ENCODE measurements at places on chromosomes 2 and 18.

DNA sequence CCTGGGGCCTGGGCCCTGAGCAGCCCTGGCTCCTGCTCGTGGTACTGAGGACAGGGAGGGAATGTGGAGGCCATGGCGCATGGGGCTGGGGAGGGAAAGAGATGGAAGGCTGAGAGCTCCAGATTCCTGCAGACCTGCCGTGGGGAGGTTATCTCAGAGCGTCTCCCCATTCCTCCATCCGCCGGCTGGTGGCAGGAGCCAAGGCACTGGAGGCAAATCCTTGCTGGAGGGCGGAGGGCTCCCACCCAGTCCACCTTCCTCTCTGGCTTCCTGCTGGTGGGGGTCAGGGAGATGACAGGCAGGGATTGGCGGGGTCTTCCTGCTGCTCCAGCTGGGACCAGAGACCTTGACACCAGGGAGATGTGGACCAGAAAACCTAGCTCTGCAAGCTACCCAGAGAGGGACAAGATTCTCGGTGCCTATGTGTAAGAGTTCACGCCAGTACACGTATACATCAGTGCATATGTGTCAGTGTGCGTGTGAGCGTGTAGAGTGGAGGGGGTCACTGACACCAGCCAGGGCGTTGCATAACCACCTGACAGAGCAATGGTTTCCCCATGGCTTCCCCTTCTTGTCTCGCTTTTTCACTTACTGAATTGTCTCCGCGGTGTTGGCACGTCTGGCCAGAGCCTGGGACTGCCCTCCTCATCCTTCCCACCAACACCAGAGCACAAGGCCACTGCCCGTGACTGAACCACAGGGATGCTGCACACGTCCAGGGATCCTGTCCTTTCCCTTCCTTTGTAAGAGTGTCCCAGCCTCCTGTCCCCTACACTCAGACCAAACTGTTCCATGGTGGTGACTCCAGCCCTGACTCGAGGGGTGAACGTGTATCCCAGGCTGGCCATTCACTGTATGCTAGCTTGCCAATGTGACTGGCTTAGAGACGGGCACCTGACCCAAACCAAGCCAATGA lies 15.8 kb upstream of the SEMA4C start:
- DNase-seq = no peak

DNA sequence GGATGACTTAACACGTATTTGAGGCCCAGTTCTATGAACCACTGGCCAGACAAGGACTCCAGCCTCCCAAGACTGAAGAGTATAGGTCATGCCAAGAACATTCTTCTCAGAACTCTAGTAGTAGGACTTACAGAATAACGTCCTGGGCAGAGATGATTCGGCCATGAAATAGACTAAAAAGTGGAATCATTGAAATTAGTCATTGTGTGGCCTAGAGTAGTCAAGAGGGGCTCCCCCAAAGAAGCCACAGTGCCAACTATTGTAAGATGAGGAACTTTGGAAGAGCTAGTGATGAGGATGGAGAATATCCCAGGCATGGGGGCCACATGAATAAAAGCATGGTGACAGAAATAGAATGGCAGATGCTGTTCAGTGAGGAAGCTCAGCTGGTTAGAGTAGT lies 101.1 kb downstream of the TRIB2 start:
- no peak for DNase-seq

DNA sequence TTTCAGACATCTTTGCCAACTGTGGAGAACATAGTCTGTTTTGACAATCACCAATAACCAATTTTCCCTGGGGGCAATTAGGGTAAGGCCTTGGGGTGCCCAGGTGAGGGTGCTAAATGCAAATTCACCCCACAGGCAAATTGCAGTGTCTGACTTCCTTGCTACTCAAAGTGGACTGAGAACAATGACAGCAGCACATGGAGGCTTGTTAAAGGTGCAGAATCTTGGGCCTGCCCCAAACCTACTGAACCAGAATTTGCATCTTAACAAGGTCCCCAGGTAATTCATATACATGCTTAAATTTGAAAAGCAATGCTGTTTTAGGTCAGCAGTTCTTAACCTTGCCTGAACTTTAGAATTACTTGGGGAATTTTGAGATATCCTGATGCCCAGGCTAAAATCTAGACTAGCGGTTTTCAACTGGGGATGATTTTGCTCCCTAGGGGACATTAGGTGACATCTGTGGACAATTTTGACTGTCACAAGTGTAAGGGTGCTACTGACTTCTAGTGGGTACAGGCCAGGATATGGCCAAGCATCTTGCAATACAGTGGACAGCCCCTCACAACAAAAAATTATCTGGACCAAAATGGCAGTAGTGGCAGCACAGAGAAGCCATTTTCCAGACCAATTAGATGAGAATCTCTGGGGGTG lies 80.2 kb upstream of the GCFC2 start:
- no peak for DNase-seq

- DNase-seq = no peak
These were observed 76.9 kb downstream of the NDUFA10 start for GRCh38 chr2:239948100-239948881.

- peak; percentile 78 for DNase-seq
These were observed 33.6 kb downstream of the GCG start for GRCh38 chr2:162118166-162119031.

GRCh38 chr2:7165736-7166135 lies 248.5 kb downstream of the RNF144A start:
- peak; percentile 22 for DNase-seq

DNA sequence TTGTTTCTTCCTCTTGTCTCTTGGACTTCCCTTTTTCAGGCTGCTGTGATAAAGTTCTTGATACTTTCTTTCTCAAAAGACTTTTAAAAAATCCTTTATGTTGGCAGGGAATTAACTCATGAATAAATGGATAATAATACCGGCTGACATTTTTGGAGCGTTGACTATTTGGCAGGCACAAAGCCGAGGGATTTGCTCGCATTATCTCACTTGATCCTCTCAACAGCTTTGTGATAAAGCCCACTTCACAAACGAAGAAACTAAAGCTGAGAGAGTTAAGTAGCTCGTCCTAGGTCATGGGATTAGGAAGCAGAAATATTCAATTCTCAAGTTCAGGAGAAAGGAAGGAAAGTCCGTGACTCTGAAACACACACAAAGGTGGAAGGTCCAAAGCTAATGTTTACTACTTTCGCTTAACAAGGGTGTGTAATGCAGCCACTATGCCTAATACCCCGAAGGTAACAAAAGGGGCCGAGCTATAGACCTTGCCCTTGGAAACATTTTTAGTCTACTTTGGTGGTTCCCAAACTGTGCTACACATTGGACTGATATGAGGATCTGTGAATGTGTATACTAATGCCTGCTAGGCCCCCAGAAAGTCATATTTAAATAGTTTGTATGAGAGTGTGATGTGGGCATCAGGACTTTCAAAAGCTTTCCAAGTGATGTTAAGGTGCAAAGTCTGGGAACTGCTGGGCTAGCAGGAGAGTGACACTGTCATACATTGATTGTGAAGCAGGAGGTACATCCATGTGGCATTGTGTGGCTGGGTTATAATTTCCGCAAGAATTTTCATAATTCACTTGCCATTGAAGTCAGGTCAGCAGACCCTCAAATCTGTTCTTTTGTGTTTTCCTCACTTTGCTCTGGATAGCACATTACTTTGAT lies 508.4 kb downstream of the PLCL1 start:
- DNase-seq = no peak

DNA sequence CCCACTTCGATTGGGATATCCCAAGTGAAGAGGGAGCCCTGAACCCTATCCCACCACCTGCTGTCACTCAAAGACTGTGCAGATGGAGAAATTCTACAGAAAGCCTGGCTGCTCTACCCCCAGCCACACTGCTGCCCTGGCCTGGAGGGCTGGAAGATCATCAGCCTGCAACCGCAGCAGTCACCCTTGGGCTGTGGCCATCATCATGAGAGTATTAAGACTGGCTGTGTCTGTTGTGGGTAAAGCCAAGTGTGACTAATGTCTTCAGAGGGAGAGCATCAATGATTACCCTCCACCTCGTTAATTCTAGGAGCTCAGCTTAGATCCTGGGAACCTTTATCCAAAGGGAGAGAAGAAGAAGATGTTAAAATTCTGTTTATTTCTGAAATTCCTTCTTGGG lies 221.5 kb downstream of the TFCP2L1 start:
- no peak for DNase-seq

GRCh38 chr2:229445019-229445418 lies 173.9 kb upstream of the PID1 start:
- DNase-seq = peak; percentile 88

DNA sequence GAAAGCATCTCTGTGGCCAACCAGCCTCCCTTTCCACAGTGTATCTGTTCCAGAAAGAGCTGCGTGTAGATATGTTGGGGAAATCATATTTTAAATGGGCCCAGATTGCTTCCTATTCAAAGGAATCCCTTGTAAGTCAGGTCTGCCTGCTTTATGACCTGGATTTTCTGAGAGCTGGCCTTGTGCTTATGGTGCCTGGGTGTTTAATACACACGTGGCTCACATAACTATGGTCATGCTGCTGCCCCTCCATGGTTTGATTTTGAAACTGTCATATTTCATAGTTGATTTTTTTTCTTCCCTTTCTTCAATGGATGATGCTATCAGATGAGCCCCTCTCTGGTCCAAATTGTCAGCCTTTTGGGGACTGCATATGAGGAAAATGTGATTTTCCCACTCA lies 111.5 kb upstream of the CNGA3 start:
- DNase-seq = no peak

GRCh38 chr2:233426619-233427342 lies 72.5 kb downstream of the DGKD start:
- DNase-seq = peak; percentile 94

GRCh38 chr2:157122776-157123175 lies 134.7 kb upstream of the GALNT5 start:
- DNase-seq = no peak

DNA sequence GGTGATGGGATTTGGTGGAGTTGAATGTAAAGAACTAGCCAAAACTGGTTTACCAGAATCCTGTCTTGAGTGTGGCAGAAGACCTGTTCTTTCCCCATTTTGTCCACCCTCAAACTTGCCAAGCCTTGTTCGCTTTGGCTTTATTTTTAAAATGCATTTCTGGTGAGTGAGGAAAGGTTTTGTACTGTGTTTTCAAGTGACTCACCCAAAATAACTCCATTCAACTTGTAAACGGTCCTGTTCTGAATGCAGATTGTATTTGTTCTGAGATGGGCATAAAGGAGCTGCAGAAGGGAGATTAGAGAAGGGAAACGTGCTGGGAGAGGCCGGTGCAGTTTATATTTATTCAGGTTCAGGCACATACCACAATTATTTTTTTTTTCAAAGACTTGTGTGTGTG lies 5.3 kb upstream of the ITPRID2 start:
- no peak for DNase-seq

- DNase-seq = no peak
These were observed 615.1 kb upstream of the SALL3 start for GRCh38 chr18:78364388-78364960.
